ENCODE measurements at places on chromosomes 6 and 20. TPM values are rescaled to one million over a fixed set of nuclear protein-coding genes. Genes with fewer than 3 reads are reported as not detected.

DNA sequence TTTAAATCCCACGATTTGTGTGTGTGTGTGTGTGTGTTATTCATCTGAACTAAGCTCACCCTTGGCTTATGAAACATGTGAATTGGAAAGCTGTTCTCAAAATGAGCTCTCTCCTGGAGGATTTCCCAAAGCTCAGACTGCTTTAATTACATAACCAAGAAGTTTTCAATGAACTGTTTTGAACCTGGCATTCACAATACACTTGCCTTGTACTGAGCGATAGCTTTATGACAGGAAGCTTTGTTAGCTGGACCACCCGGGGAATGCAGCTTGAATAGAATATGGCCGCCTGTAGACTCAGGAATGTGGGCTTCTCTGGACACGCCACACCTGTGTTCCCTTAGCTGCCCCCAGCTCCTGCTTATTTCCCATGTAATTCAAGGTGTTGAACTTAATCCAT, 71.4 kb upstream of the PREP start:
- DNase-seq = no peak

DNA sequence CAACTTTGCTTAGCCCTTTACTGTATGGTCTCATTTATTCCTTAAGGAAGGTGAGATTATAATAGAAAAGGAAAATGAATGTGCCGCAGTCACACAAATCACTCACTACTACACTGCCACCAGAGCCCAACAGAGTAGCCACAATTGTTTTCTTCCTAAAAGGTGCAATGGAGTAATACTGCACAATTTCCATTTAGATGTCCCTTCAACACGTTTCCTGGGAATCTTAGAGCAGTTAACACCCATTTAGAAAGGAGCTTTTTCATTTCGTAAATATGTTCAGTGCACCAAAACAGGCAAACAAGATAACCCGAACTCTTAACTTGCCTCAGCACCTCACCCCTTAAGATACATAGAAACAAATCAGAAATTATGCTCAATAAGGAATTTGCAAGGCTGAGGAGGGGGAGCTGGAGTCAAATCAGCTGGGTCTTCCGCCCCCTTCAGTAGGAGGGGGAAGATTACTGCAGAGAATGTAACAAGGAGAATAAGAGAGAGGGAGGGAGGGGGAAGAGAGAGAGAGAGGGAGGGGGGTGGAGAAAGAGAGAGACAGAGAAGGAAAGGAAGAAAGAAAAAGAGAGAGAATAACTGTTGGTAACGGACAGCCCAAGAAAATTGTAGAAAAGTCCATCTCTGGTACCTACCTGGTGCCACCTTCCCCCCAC, 155.5 kb downstream of the BCAS1 start:
- no peak for DNase-seq

GRCh38 chr6:158789115-158789917, 29.9 kb downstream of the EZR start:
- no peak for DNase-seq

- no peak for DNase-seq
These were observed 314.5 kb downstream of the KIF16B start for GRCh38 chr20:16258766-16259165.

Gene MTO1
- total RNA-seq = 23.6 TPM

DNA sequence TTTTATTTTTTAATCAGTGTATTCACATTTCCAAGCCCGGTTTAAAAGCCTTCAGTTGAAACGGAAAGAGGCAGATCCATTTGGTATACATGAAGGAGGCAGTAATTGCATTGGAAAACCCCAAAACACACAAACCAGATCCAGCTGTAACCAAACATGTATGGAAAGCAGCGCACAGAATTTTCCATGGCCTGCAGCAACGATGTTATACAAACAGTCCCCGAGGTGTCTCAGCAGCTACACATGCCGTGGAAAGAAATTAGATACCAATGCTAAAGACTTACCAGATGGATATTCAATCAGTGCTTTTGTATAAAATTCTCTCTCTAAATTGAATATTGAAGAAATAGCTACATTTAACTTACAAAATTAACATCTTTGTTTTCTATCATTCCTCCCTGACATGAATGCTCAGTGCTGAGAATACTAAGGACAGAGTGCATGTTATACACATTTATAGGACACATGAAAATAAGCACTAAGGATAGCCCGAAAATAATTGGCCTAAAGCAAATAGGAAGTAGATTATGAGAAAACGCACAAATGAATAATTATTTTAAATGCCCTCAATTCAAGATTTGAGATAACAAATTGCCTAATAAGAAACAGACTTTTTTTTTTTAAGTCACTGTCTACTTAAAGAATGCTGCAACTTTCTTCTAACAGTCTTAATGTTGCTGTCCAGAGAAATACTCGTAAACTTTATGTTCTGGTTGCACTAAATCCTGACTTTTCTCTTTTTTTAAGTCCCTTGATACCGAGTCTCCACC, 713.1 kb downstream of the HDGFL1 start:
- no peak for DNase-seq

DNA sequence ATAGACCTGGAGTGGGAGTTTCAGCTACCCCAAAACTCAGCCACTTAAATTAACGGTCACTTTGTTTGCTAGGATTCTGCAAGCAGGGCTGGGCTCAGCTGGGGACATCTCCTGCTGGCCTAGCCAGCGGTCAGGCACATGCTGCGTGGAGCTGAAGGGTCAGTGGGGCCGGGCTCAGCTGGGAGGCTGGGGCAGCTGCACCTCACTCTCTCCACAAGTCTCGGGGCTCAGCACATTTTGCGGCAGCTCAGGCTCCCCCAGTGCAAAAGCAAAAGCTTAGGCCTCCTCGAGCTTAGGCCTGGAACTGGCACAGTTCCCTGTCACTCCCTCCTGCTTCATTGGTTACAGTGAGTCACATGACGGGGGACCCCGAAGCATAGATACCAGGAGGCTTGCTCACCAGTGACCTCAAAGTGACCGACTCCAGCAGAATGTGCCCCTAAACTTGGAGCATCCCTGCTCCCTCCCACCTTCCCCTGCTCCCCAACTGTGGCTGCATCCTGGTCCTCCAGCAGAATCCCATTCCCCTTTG, 80.6 kb upstream of the CST7 start:
- DNase-seq = no peak

GRCh38 chr6:5150551-5151075, 65.5 kb downstream of the PPP1R3G start:
- no peak for DNase-seq

DNA sequence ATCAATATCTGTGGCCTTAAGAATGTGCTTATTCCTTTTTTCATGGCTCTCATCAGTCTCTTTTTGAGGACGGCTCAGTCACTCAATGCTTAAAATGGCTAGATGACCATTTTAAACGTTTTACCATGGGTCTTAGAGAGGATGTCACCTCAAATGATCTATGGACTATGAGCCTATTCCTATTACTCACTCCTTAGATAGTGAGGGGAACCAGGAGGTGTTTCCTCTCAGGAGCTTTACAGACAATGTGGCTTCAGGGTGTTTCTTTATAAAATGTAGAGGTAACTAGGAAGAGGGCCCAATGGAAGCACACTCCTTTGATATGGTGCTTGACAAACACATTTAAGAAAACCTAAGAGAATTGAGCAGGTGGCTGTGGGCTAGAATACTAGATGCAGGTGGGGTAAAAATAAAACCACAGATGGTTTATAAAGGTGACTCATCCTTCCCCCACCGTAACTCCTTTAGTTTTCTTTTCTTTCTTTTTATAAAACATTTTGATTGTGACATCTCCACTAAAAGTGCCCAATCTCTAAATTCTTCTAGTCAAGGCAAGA, 1.5 kb upstream of the TMEM200A start:
- DNase-seq = no peak

DNA sequence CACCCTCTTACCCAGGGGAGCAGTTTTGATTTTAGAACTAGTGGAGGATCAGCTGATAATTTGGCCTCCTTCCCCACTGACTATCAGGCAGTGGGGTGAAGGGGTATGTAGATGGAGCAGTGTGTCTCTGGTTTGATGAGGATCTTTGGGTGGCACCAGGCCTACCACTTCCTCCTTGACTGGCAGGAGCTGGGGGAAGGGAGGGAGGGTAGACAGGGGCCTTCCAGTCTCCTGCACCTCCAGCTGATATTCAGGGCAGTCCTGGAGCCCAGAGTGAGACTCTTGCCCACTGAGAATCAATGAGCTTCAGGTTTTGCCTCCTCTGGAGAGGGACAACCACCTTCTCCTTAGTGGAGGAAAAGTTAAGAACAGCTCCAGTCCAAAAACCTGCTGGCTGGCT, 3.2 kb downstream of the DEF6 start:
- DNase-seq = no peak

Gene C20orf144
- total RNA-seq = not detected

Measured in cardiac muscle cell (in vitro differentiated cells and primary cell).